ENCODE measurements at places on chromosomes 2 and 18.

DNA sequence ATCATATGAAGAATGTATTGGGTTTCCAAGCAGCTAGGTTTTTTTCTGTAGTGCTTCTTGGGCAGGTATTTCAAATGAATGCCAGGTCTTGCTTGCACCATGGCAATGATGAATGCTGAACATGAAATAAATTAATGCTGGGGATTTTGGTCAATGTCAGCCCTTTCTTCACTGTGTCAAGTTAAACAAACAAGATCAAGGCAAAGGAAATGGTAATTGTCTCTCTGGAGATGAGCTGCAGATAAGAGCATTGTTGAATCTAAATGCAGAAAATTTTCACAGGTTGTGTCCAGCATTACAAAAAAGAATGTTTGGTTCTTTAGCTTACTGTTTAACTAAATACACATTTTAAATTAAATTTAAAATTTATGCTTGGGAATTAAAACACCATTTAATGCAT lies 144.3 kb downstream of the GPD2 start:
- no peak for DNase-seq

DNA sequence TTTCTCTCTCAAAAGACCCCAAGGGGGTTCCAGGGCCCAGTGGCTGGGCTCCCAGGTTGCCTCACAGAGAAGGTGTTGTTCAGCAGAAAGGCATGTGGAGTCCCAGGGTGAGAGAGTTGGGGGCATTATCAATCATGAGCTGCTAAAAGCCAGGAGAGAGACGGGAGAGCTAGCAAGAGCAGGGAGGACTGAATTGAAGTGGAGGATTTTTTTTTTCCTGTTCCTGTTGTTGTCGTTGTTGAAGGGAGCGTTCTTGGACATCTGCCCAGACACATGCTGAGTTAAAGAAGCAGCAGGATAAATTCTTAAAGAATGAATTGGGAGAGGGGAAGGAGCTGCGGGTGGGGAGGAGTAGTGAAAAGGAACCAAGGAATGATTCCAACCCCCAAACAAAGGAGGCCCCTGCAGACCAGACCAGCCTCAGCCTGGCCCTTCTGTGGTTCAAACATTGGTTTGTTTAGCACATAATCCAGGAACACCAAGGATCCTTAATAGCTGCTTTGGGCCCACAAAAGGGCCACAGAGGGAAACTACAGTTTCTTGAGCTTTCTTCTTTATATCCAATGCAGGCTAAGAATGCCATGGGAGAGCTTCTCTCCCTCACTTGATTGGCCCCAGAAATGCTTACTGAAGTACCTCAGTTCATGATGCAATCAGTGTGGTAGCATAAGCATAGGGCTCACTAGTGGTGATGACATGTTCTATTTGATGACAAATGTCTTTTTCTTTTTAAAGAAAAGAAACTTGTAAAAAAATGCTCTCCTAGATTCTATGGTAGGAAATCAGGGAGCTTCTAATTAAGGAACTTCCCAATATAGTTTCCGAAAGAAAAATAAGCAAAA lies 146.0 kb downstream of the SETBP1 start:
- peak; percentile 29 for DNase-seq

- peak; percentile 80 for DNase-seq
Measured at GRCh38 chr2:18834341-18834740, 245.0 kb upstream of the NT5C1B start.

- no peak for DNase-seq
Measured at GRCh38 chr18:75531851-75532459, 104.5 kb upstream of the SMIM21 start.

- peak; percentile 10 for DNase-seq
Measured at GRCh38 chr2:111226876-111227700, 106.4 kb downstream of the BCL2L11 start.

DNA sequence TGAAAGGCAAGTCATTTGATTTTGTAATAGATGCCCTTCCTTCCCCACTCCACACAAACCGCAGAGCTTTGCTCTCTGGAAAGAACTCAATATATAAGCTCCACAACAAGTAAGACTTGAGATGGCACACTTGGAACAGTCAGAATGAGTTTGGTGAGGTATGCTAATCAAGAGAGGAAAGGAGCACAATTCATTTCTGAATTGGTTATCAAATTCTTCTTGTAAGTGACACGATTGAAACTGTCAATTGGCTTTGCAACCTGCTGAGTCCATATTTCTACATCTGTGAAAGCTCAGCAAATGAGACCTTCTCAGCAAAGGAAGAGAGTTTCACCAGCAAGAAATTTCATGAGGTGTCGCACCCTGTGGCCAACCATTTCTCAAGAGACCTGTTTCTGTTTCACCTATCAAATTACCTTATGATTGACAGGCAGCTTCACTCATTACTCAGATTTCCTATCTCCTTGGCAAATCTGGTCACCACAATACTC lies 19.1 kb downstream of the CTLA4 start:
- DNase-seq = no peak

DNA sequence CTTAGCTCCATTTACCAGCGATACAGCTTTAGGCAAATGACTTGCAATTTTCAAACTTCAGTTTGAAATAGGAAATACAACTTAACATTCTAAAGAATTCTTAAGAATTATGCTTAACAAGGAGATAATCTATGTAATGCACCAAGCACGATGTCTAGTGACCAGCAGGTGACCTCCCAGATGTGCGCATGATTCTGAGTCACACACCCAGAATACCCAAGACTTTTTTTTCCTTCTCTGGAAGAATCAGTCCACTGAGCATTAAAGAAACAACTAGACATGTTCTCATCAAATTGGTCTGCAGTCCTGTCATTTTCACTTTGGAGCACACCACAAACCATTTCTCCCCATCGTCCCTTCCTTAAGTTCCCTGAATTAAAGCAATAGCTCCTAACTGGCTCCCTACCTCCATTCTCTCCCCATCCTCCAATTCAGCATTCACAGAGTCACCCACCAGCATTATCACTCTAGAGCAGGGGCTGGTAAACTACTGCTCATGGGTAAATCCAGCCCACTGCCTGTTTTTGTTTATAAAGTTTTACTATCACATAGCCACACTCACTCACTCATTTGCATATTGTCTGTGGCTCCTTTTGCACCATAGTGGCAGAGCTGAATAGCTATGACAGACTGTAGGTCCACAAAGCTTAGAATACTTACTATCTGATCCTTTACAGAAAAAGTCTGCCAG lies 13.2 kb downstream of the EVA1A start:
- peak; percentile 76 for DNase-seq

Measured in ELR (cell line).